Hindlimb muscle (tissue), 1 donor: ENCODE measurements at places on chromosomes 1 and 21.

- no peak for DNase-seq
Measured at GRCh38 chr1:85822696-85823095, 114.5 kb upstream of the ZNHIT6 start.

DNA sequence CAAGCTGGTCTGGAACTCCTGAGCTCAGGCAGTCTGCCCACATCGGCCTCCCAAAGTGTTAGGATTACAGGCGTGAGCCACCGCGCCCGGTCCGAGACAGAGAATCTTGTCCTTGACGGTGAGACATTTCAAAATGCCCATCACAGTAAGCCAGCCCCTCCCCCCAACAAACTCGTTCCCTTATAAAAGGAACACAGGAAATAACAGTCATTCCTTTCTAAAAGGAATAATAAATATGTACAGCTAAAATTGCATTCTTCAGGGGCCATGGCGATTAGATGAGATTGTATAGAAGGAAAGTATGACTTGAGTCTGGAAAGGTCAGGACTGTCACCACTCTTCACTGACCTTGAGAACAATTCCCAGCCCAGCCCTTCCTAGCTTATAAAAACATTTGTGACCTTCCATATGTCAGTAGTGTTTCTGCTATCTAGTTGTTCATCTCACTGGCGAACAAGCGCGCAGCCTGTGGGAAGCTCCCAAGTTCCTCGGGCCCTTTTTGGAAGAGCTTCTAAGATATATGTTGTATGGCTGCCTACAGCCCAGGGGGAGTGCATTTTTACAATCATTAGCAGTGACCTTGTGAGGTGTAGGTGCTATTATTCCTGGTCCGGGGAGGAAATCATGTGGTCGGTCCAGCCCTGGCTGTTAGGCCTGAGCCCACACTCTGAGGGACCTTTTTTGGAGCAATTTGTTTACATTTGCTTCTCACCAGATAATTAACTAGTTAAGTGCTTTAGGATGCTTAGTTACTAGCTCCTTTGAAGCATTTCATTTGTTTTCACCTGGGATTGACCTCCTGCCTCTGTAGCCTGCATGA is 8.7 kb downstream of the SZRD1 start:
- no peak for DNase-seq

GRCh38 chr1:91693557-91693956 is 192.4 kb downstream of the TGFBR3 start:
- DNase-seq: no peak

DNA sequence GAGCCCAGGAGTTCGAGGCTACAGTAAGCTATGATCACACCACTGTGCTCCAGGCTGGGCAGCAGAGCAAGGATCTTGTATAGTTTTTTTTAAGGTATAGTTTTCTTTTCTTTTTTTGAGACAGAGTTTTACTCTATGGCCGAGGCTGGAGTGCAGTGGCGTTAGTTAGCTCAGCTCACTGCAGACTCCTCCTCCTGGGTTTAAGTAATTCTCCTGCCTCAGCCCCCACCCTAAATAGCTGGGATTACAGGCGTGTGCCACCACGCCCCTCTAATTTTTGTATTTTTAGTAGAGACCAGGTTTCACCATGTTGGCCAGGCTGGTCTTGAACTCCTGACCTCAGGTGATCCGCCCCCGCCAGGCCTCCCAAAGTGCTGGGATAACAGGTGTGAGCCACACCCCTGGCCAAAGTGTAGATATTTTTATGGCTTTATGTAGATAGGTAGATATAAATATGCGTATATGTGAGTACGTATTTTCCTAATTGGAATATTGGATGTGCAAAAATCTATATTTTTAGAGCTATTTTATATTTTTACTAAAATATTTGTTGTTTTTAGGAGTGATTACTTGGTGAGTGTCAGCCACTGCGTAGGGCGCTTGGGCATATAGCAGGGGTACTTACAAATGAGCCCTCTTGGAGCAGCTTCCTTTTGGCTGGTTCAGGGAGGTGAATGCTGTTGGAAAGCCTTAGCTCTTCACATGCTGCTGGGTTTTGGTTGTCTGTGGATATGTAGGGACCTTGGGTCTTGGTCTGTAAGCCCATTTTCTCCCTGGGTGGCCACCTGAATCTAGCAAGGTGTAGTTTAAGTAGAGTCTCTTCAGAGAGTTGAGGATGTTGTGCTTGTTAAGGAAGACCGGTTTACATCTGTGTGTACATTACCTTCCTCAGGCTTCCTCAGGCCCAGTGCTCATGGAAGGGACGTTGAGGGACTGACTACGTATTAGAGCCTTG is 9.5 kb downstream of the KDM4A start:
- DNase-seq: no peak

- no peak for DNase-seq
Measured at GRCh38 chr1:29991815-29992214, 731.6 kb downstream of the MATN1 start.

- DNase-seq: no peak
Measured at GRCh38 chr1:154861607-154862094, 8.4 kb downstream of the KCNN3 start.

DNA sequence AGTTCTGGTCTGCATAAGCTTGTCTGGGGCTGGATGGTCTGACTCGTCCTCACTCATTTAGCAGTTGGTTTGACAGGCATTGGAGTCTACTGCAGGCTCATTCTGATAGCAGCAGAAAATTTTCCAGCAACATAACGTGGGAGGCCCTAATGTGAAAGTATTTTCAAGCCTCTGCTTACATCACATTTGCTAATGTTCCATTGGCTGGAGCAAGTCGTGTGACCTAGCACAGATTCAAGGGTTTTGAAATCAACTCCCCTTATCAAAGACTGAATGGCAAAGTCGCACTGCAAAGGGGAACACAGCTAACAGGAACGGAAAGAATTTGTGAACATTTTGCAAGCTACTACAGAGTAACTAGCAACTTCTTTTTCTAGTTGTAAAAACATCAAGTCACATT is 2.3 kb upstream of the USH2A start:
- no peak for DNase-seq

DNA sequence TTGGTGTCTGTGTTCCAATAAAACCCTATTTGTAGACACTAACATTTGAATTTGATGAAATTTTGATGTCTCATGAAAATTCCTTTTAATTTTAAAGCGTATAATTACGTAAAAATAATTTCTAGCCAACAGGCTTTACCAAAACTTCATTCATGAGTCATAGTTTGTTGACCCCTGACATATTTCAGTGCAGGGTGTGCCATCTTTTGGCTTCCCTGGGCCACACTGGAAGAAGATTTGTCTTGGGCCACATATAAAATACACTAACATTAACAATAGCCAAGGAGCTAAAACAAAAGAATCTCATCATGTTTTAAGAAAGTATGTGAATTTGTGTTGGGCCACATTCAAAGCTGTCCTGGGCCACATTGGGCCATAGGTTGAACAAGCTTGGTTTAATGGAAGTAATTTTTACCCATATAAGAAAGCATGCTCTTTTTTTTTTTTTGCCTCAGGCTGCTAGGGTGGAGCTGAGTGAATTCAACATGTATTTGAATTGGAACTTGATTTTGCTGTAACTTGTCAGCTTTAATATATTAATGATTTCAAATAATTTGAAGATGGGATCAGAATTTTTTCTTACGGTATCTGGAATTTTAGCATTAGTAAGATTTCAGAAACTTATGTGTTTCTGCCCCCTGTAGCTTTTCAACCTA is 267.7 kb upstream of the RGS18 start:
- no peak for DNase-seq

GRCh38 chr1:204213668-204214662 is at the start of gene GOLT1A:
GOLT1A (minus strand) TSS chr1:204213988; CDS start chr1:204213906, 82 bp downstream.
- DNase-seq: peak; percentile 38

GRCh38 chr1:241839369-241839979 is 8.5 kb upstream of the EXO1 start:
- DNase-seq: no peak

- no peak for DNase-seq
Measured at GRCh38 chr21:44926331-44927101, 5.8 kb upstream of the ITGB2 start.

- DNase-seq: no peak
Measured at GRCh38 chr1:245933431-245934045, 573.5 kb downstream of the SMYD3 start.

- no peak for DNase-seq
Measured at GRCh38 chr1:59394706-59395425, 98.0 kb downstream of the FGGY start.

DNA sequence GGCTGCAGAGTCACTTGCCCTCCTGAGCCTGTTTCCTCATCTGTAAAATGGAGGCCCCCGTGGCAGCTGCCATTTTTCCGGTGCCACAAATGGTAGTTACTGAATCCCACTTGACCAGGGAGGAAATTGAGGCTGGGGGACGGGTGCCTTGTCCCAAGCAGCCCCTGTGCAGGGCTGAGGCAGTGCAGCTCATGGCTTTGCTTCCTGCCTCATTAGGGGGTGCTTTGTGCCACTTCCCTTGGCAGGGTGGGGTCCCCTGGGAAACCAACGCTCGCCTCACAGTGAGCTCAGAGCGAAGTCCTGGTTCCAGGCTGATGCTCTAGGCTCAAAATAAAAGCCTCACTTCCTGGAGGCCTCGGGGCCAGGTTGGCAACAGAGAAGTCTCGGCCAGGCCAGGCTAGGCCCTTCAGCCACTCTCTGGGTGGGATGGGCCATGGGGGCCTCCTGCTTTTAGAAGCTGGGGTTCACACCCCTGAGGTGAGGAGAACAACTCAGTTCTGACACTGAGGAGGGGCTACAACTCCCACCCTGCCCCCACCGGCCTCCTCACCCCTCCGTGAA is 6.8 kb downstream of the LAPTM5 start:
- DNase-seq: no peak

GRCh38 chr1:145906954-145907753 is 2.7 kb downstream of the ITGA10 start:
- peak; percentile 73 for DNase-seq
